ENCODE measurements at places on chromosomes 12 and 14.
A peak's percentile ranks its signal among the peaks of the same experiment; 100 is the strongest.

GRCh38 chr12:130695061-130695460, 21.0 kb downstream of the RIMBP2 start:
- DNase-seq: no peak

GRCh38 chr12:101967506-101967905, 90.1 kb downstream of the DRAM1 start:
- no peak for DNase-seq

- DNase-seq: no peak
These were observed 179.7 kb downstream of the RAD51B start for GRCh38 chr14:67999290-67999689.

GRCh38 chr12:131264635-131265034, 310.9 kb downstream of the ADGRD1 start:
- DNase-seq: no peak

DNA sequence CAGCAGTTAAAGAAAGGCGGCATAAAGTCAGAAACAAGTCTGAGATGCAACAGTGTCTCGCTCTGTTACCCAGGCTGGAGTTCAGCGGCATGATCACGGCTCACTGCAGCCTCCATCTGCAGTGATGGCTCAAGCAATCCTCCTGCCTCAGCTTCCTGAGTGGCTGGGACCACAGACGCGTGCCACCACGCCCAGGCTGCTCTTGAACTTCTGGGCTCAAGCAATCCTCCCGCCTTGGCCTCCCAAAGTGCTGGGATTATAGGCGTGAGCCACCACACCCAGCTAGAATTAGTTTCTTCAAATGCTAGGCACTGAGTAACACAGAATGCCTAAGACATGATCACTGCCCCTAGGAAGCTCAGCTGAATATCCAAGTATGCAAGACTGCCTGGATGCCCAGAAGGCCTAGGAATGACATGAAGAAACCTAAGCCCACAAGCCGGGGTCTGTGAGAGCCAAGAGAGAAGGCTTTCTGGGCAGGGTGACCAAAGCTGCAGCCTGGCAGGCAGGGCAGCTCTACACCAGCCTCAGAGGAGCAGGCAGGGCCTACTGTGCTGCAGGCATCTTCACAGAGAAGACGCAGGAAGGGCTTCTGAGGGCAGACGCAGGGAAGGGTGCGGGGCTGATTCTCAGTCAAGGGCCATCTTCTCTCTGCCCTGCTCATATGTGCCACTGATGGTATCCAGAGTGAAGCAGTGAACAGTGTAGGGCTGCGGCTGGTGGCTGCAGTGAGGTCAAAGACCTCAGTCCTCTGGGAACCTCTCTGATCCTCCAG, 4.3 kb upstream of the PPP2R5C start:
- DNase-seq: no peak

DNA sequence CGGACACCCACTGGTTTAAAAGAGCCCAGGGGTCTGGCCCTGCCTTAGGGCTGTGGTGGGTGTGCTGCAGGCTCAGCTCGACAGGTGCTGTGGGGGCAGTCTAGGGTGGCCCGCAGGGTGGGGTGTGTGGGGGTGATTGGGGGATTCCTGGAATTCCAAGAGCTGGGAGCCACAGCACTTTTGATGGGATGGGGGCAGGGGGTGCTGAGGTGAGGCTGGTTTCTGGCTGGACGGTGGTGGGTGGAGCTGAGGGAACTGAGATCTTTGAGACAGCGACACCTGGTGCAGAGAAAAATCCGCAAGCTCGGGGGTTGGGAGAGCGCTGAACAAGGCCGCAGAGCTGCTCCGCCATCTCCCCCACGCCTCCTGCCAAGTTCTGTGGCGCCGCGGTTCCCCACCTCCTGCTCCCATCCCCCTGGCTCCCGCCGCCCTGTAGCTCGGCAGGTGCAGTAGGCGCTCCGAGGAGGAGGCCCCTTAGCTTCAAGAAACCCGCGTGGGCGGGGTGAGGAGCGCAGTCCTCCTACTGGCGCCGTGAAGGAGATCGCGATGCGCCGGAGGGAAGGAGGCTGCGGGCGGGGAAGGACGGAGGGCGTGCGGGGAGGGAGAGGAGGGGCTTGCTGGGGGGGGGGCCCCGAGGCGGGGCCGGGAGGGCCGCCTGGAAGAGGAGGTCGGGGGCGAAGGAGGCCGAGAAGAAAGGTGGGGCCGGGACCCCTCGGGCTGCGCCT, 1.3 kb upstream of the TEDC1 start:
- peak; percentile 86 for DNase-seq

- no peak for DNase-seq
These were observed 77.0 kb upstream of the OVCH1 start for GRCh38 chr12:29574500-29574899.

GRCh38 chr12:121550974-121551634, 29.7 kb downstream of the KDM2B start:
- DNase-seq: no peak

DNA sequence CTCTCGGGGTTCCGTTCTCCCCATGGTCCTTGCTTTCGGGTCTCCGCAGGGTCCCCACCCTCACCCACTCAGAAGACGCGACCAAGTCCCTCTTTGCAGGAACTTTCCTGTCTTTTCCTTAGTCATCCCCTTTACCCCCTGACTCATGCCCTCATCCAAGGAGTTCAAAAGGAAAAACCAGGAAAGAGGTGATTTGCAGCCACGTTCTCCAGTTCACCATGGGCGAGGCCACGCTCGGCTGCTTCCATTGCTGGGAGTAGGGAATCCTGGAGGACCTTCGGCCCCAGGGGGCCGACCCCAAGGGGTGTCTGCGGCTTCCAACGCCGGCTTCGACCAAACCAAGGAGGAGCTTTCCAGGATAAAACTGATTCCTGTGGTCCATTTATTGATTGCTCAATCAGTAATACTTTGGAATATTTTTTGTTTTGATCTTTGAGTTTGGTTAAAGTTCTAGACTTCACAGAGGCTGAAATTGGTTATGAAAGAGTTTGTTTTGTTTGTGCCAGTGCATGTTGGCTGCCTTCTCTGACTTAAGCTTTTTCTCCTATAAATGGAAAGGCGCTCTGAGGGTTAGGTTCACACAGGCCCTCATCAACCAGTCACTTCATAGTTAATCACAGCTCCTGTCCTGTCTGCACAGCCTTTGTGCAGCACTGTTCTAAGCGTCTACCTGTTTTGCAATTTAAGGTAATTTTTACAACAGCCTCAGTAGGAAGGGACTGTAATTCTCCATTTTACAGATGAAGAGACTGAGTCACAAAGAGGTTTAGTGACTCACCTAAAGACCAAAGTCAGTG, 827 bp downstream of the ALDH2 start:
- no peak for DNase-seq

GRCh38 chr12:122023339-122024131, 1.9 kb downstream of the BCL7A start:
- DNase-seq: peak; percentile 8

DNA sequence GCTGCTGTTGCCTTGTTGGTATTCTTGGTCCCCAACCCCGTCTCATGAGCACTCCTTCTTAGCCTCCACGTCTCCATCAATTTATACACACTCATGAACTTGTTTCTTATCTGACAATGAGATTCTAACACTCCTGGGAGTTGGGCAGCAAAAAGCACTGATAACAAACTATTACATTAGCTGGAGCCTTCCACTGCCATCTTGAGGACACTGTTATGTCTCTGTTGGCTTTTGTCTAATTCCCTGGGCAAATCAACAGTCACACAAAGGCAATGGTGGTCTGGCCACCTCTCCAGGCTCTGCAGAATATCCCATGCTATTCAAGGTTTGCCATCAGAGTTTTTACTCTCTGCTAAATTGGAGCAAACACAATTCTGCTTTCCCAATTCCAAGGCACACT, 117.8 kb upstream of the COCH start:
- no peak for DNase-seq

DNA sequence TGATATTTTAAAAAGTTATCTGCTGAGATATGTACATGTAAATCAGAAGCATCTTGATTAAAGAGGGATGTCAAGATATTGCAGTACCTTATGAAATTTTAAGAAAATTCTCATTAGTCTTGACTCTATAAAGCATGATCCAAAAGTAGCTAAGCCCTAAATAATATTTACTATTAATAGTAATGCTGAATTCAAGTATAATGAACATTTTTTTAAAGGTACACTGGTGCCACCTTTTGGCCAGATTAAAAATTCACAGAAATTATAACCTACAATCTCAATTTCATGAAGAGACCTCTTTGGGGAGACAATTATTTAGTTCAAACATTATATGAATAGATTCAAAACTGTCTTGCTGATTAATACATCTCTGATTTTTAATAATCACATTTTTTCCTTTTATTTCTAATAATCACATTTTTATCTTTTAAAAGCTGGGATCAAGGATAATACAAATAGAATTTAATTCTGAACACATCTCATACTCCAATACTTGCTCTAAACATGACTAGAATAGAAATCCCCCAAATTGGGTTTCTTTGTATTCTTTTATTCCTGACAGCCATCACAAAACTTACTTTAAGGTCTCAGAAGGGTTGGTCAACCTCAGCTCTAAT, 13.4 kb downstream of the AKAP5 start:
- peak; percentile 39 for DNase-seq

DNA sequence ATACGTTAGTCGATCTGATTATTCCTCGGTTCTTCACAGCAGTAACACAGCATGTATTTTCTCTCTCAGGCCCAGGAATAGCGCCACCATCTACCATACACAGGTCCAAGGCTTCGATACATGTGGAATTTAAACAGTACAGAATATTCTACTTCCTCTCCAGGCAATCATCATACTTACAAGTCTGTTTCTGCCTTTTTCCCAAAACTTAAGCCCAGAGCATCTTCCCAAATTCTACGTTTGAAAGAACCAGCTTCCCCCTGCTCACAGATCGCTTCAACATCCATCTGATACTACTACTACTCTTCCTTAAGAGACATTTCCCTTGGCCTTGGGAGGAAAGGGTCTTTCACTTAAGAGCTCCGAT, 626 bp downstream of the TXNDC16 start:
- DNase-seq: no peak

- no peak for DNase-seq
These were observed 318.2 kb downstream of the NUAK1 start for GRCh38 chr12:105820429-105821125.

GRCh38 chr12:79688376-79689060, 2.2 kb downstream of the PAWR start:
- DNase-seq: no peak

GRCh38 chr12:92821142-92821541, 108.0 kb downstream of the EEA1 start:
- no peak for DNase-seq

GRCh38 chr12:91871751-91872150, 273.9 kb downstream of the BTG1 start:
- DNase-seq: no peak

DNA sequence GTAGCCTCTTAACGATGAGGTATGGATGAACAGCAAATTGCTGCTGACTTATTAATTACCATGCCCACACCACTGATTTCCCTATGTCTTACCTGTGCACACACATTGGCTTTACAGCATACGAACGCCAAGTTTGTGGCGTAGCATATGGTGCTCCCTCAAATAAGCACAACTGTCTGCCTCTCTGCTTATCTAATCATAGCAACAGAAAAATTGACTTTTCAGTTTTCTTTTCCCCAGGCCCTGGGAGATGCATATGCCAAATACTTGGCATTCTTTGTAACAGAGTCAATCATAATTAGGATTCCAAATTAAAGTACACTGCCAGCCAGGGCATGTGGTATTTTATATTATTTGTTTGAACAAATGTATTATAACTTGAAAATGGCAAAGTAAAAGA, 625.5 kb downstream of the DIO2 start:
- DNase-seq: no peak

DNA sequence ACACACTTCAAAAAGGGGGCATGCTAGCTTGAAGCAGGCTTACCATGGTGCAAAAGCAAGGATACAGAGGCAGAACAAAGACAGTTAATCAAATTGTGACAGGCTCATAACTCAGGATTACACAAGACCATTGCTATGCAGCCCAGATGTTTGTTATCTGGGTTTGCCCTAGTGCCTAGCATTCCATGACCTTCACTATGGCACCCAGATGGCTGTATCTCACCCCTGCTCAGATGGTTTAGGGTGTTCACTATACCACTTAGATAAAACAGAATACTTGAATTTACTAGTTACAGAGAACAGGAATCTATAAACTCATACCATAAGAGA, 56.2 kb downstream of the SDR9C7 start:
- DNase-seq: no peak

GRCh38 chr12:126747530-126748149, 1519.3 kb upstream of the TMEM132C start:
- peak; percentile 7 for DNase-seq

DNA sequence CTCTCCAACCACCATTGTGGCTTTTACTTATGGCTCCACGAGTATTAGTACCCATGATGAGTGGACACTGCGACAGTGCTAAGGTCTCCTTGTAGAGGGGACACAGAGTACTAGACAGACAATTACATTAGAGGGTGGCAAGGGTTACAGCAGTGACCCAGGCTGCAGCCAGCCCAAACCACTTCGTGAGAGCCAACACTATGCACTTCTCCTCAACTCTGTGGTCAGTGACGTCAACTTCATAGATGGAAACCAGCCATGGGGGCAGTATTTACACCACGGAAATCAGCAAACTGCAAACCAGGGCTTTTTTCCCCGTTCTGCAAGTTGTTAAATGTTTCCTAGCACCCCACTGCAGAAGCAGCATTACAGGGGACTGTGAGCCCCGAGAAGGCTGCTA, 61.6 kb upstream of the ZFP36L1 start:
- DNase-seq: peak; percentile 64

GRCh38 chr12:106976668-106977067, 10.3 kb downstream of the MTERF2 start:
- DNase-seq: no peak

DNA sequence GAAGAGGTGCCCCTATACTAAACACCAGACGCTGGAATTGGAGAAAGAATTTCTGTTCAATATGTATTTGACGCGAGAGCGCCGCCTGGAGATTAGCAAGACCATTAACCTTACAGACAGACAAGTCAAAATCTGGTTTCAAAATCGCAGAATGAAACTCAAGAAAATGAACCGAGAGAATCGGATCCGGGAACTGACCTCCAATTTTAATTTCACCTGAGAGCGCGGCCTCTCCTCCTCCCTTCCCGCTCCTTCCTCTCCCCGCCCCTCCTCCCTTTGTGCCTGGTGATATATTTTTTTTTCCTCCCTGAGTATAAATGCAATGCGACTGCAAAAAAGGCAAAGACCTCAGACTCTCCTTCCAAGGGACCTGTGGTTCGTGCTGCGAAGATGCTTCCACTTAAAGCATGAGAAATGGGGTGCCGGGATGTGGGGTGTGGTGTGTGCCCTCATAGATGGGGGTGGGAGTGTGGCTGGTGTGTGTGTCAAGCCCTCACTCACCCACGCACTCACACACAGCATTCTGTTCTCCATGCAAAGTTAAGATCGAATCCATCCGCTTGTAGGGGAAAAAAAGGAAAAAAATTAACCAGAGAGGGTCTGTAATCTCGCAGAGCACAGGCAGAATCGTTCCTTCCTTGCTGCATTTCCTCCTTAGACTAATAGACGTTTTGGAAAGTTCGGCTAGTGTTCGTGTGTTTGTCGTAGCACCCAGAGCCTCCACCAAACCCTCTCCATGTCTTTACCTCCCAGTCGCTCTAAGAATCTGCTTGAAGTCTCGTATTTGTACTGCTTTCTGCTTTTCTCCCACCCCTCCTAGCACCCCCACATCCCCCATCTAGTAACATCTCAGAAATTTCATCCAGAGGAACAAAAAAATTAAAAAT, 4.5 kb downstream of the HOXC10 start:
- DNase-seq: peak; percentile 36

GRCh38 chr12:70418101-70418500, 52.0 kb downstream of the KCNMB4 start:
- DNase-seq: no peak

GRCh38 chr14:82836256-82836950, 1302.8 kb upstream of the SEL1L start:
- DNase-seq: no peak

- DNase-seq: no peak
These were observed 35.6 kb downstream of the RASSF8 start for GRCh38 chr12:25993901-25994651.

All from immature natural killer cell (primary cell).